ENCODE measurements at places on chromosomes 13 and 19.

DNA sequence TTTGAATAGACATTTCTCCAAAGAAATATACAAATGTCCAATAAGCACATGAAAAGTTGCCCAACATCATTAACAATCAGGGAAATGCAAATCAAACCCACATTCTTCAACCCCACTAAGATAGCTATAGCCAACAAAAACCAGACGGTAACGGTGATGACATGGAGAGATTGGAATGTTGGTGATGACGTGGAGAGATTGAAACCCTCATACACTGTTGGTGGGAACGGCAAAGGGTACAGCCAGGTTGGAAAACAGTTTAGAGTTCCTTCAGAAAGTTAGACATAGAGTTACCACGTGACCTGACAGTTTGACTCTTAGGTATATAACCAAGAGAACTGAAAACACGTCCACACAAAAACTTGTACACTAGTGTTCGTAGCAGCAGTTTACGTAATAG is 48.1 kb downstream of the TNFRSF19 start:
- DNase-seq, result no peak

GRCh38 chr19:50649433-50650391 is at the start of gene C19orf81:
TSS of gene C19orf81 (plus strand) at chr19:50649445. CDS start at chr19:50649445, 0 bp downstream.
- DNase-seq, result peak; percentile 89

DNA sequence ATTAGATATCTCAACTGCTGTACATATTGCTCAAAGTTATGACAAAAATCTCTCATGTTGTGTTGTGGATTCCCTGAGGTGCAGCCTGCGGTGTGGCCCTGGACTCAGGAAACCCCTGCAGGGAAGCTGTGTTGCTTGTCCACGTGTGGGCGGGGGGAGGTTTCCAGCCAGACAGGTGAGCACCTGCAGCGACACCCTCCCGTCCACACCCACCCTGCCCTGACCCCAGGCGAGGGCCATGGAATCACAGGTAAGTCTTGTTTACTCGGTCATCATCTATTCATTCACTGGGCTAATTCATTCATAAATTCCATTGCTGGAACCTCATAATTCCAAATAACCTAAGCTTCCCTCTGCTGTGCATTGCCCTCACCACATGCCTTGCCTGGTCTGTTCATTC is 14.1 kb downstream of the PLPP2 start:
- DNase-seq, result no peak

- DNase-seq, result no peak
Measured at GRCh38 chr13:70162141-70162540, 53.9 kb upstream of the KLHL1 start.

- DNase-seq, result no peak
Measured at GRCh38 chr13:51550151-51550550, 34.1 kb upstream of the WDFY2 start.
